Metanephros (tissue), 2 donors: ENCODE measurements at places on chromosomes 6 and 20. TPM values are rescaled to one million over a fixed set of nuclear protein-coding genes. Genes with fewer than 3 reads are reported as not detected.

The LSM2 gene
- 33.5 TPM for total RNA-seq

The SLC22A7 gene
- 0.18 TPM for total RNA-seq

The KHDC1L gene
- not detected for total RNA-seq

The ANGPT4 gene
- total RNA-seq, result 0.12 TPM

The ULBP3 gene
- total RNA-seq, result 10.3 TPM

The PROKR2 gene
- not detected for total RNA-seq
